Stimulated activated CD4-positive, alpha-beta T cell treated with anti-CD3 and anti-CD28 coated beads, Interleukin-4, amount 100 ng/mL, for 48 hours (primary cell): ENCODE measurements at places on chromosomes 1 and 21.

- DNase-seq: no peak
These were observed 365.1 kb upstream of the VAMP3 start for GRCh38 chr1:7405844-7406500.

DNA sequence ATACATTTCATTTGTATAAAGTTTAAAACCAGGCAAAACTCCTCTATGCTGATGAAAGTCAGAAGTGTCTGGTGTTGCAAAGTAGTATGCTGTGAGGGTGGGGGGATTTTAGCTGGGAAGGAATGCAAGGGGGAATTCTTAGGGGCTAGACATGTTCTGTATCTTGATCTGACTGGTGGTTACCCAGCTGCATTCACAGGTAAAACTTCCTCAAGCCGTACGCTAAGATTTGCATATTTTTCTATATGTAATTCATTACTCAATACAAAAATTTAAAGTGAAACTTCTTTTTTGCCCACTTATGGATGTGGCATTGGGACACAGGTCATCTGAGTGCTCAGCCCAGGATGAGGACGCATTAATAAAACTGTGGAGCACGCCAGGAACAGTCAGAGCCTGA, 323.3 kb downstream of the PAPPA2 start:
- no peak for DNase-seq

- no peak for DNase-seq
These were observed 2.8 kb upstream of the TFF2 start for GRCh38 chr21:42353623-42354022.

- no peak for DNase-seq
These were observed 61.4 kb upstream of the VCAM1 start for GRCh38 chr1:100657876-100658715.
